T-helper 9 cell (primary cell): ENCODE measurements at places on chromosomes 3 and 15.

- no peak for DNase-seq
These were observed 8.7 kb downstream of the GAP43 start for GRCh38 chr3:115632026-115632425.

DNA sequence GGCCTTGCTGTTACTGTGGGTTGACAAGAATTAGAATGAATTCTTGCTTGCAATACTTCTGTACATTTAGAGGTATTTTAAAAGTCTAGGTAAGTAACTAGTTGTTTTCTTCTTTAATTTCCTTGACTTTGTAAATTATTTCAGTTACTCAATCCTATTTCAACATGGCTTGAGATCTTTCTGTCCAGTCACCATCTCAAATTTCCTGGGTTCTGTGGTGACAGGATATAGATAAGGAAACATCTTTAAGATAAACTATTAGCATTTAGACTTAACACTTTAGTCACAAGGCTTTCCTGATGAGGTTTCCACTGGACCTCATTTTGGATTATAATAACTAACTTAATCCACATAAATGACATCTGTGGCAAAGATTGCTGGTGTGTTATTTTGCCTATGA, 195.9 kb upstream of the DPH6 start:
- DNase-seq, result no peak

GRCh38 chr15:39602143-39602542, 21.3 kb downstream of the THBS1 start:
- DNase-seq, result no peak

DNA sequence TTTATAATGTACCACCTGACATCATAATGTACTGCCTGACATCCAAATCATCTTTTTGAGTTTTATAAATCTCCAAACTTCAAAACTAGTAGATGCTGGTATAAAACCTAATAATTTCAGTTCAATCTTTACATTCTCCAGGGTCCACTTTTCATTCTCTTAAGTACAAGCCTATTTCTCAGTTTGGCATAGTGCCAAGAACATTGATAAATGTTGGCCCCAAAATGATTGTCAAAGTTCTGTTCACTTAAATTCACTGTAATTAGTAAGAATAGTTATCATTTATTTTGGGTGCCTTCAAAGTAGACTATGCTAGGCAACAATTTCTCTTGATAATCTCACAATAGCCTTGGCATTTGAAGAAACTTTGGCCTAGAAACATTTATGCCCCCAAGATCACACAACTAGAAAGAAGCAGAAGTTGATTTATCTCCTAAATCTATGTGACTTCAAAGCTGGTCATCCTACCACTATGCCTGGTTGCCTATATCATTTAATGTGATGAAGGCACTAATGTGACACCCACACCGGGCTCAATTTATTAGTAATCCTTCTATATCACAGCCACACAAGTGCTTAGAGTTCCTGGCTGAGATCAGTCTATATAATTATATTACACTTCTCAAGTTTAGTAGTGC, 101.7 kb downstream of the ZNF609 start:
- DNase-seq, result no peak

DNA sequence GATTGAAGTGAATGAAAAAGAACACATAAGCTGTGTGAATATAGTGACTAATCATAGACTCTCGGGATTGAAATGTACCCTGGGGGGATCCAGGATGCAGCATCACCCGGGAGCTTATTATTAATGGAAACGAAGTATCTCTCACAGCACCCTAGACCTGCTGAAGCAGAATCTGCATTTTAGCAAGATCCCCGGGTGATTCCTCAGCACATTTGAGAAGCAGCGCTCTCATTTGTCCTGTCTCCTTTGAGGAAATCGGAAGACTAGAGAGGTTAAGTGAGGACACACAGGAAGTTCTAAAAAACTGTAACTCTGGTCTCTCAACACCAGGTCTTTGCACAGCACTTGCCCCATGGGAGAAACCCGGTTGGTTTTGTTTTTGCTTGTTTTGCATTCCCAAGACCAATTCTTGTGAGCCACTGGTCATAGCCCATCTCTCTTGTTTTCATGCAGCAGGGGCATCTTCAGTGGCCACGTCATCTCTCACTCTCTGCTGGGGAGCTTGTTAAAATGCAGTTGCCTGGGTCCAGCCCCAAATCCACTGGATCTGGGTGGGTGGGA, 30.2 kb downstream of the ZNF710 start:
- no peak for DNase-seq

DNA sequence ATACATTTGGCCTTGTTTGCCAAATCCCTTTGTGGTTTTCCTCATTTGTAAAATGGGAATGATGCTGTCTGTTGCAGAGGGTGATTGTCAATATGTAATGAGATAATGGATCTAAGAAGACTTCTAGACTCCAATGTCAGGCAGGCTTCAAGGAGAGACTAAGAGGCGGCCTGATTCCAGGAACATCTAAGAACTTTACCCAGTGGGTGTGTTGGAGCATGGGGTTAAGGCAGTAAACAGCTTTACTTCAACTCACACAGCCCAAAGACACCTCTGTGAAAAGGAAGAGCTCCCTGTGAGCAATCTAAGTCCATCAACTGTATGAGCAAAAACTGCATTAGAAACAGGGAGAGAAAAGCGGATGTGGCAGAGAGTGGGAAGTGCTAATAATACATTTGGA, 560.6 kb downstream of the PDCD6IP start:
- DNase-seq, result no peak

GRCh38 chr3:177658354-177658753, 461.1 kb upstream of the TBL1XR1 start:
- no peak for DNase-seq
